ENCODE measurements at places on chromosomes 13 and 19.

DNA sequence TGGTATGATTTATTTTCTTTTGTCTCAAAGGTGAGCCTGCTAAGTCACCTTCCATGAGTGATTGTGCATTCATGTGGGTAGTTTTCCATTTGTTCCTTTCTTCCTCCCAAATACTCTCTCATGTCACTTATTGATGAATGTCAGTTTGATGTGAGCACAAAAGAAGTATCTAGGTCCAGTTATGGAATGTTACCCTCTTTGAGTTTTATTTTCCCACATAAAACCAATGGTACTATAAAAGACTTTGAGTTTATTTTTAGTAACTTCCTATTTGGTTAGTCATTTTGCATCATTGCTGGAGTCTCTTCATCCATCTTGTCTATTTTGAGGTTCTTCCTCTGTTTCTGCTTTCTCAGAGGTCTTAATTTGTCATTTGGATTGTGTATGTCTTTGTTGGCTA, 321.3 kb downstream of the GPC6 start:
- no peak for DNase-seq

DNA sequence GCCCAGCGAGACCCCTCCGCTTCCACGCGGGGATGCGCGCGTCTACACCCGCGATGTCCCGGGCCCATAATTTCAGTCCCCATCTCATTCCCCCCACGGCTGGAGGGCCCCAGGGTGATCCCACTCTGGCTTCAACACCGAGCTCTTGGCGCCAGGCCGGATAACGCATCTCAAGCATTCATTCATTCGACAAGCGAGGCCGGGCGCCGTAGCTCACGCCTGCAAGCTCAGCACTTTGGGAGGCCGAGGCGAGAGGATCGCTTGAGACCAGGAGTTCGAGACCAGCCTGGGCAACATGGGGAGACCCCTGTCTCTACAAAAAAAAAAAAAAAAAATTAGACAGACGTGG, 5.9 kb downstream of the ANGPTL6 start:
- DNase-seq = no peak

DNA sequence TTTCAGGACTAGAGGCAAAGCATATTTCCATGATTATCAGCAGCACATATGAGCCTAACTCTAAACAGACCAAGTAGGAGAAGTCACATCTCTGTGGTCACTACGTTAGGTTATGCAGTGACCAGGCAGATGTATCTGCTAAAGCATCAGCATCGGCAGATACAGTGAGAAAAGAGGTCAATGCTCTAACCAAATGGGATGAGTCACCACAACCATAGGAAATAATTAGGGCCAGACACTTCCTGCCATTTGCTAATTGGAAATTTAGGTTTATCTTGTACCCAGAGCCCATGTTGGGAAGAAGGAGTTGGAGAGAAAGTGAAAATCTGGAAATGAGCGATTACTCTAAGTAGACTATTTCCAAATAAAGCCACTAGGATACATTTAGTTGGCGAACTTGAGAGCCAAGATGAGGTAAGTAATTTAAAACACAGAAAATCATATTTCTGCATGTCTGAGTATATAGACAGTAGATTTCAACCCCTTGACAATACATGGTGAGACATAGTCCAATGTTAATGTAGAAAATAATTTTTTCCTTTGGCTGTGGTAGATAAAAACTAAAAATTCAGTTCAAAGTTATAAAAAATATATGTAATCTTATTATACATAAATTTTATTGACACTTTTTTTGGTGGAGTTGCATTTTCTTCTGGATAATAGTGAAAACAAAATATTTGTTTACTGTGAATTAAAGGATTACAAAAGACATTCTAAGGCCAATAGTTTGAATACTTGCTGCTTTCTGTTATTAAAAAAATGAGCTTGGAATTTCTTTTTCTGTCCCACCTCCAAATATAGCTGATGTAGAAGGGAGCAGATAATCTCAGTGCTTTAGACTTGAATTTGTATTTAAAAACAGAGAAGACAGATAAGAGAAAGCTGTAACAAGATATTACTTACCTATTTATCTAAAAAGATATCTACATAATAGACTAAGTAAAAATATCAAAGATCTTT, 104.4 kb upstream of the CSNK1A1L start:
- DNase-seq = no peak

DNA sequence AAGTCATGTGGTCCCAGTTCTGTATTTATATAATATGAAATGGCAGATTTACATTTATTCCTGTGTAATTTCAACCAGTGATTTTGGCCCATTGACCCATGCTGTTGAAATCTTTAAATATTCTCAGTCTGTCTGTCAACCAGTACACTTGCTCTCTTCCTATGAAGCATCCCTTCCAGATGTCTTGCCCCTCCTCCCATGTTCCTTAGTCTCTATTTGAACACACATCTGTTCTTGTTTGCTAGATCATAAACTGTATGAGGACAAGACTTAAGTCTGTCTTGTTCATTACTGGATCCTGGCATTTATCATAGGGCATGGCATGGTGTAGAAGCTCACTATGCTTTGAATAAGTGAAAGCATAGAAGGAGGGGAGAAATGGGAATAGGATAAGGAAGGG, 34.9 kb downstream of the STARD13 start:
- DNase-seq = no peak

DNA sequence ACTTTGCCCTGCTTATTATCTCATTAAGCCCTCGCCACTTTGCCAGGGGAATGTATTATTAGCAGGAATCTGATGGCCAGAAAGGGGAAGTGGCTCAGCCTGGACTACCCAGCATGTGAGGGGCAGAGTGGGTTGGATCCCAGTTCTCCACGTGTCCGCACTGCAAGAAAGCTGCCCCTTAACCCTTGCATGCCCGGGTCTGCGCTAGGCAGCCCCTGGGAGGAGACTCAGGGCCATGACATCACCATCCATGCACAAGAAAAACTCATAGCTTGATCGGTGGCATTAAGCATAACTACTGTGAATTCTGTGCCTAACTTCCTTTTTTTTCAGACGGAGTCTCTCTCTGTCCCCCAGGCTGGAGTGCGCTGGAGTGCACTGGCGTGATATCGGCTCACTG, 8.9 kb downstream of the CACNG8 start:
- DNase-seq = no peak

All from hepatocyte (in vitro differentiated cells).